T-helper 9 cell (primary cell): ENCODE measurements at places on chromosomes 1 and 21.
A peak's percentile ranks its signal among the peaks of the same experiment; 100 is the strongest.

- no peak for DNase-seq
These were observed 394.1 kb downstream of the RRAGC start for GRCh38 chr1:38465460-38465859.

GRCh38 chr1:44266400-44267344 is 53.4 kb downstream of the DMAP1 start:
- DNase-seq, result no peak

- DNase-seq, result no peak
These were observed 142.7 kb downstream of the PLPPR4 start for GRCh38 chr1:99407018-99407417.

DNA sequence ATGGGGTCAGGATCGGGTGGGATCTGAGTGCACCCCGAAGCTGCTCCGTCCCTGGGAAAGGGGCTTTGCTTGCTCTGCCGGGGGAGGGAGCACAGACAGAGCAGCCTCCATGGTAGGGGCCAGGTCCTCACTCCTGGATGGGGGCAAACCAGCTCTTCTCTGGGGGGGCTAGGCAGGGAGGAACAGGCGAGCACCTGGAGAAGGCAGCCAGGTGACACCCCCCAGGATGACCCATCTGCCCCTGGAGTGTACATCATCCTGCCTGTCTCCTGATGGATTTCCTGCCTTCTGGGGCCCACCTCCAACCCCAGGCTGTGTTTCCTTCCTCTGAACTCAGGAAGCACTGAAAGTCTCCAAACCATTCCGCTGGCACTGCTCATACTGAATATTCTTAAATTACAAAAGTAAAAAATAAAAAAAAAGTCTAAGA is 248.0 kb downstream of the RHOU start:
- DNase-seq, result no peak

GRCh38 chr1:181133969-181134418 is 45.5 kb downstream of the IER5 start:
- DNase-seq, result no peak

- DNase-seq, result no peak
These were observed 90.1 kb downstream of the ZSCAN20 start for GRCh38 chr1:33562563-33562962.

DNA sequence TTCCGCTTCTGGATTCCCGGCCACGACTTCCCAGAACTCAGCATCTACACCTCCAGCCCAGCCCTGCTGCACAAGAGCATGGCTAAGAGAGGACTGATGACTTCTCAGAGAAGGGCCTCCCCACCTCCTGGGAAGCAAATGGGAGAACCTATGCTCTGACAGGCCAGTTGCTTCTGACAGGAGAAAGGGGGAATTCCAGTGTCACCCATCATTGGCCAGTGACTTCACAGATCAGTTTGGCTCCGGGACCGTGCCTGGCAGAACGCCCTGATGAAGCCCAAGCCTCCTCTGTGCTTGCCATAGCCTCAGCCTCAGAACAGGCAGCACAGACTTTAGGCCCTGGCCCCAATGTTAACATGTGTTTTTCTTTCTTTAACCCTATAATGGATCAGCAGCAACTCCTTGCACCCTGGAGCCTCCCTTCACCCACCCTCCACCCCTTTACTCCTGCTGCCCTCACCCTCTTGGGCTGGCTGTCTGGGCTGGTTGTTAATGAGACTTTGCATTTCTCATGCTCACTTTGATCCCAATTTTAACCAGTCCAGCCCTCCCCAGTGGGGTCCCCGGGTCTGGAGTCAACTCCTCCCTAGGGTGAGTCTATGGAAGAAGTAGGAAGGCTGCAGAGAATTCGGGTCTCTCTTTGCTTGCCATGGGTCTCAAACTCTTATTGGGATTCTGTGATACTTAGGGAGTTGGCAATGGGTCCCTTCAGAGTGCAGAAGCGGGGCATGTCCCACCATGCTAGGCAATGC is 42.7 kb upstream of the SLC30A1 start:
- no peak for DNase-seq

- DNase-seq, result no peak
These were observed 9.9 kb upstream of the CTBS start for GRCh38 chr1:84584126-84584525.

DNA sequence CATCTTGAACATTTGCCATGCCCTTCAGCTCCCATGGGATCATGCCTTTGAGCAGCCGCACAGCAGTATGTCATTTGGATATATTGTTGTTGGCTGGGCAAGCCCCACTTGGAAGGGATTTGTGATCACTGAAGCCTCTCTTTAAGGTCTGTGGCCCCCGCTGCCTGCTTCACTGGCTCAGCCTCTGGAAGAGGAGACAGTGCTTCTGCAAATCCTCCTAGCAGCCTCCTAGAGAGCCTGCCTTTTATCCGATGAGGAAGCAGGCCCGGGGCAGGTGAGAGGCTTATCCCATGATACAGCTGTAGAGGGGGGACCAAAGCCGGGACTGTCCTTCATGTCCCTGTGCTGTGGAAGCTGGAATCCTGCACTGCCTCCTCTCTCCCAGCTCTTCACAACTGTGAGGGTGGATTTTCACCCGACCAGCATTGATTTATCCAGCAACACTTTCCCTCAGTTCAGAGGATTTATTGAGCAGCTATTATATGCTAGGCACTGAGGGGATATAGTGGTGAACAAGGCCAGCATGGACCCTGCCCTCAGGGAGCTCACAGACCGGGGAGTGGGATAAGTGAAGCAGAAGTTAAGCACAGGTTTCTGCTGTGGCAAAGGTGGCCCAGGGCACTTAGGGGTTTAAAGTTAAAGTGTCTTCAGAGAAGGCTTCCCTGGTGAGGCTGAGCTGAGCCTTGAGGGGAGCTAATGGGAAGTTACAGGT is 3.9 kb downstream of the TMEM61 start:
- no peak for DNase-seq

- DNase-seq, result no peak
These were observed 33.1 kb downstream of the THRAP3 start for GRCh38 chr1:36257375-36257767.

DNA sequence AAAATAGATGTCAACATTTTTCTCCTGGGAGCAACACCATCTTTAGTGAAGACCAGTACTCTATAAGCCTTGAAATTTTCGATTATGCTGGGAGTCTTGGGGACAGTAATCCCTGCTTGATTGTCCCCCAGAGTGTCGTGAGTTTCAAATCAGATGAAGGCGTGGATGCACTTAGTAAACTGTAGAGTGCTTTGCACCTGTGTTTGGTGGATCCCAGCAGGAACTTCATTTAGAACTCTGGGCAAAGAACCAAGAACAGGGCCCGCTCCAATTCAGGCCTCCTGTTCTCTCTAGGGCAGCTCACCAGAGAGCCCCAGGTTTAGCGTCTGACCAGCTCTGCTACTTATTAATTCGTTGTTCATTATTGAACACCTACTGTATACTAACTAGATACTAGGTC is 1.5 kb downstream of the GPX7 start:
- DNase-seq, result no peak

DNA sequence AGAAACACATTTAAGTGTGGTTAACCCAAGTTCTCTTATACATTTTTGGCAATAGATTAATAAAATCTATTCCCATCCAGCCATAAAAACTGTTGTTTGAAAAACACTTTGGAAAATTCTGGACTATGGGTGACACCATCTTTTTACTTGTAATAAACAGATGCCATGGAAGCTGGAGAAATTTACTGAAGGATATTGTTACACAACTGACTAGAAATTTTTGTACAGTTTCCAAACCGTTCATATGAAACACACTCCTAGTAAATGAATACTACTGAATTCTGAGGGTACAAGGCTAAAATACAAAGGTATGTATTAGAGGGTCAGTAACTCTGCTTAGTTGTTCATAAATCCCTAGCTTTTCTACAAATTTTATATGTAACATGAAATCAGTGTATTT is 48.7 kb downstream of the TRIM33 start:
- DNase-seq, result no peak

- DNase-seq, result peak; percentile 3
These were observed 590 bp downstream of the CNN3 start for GRCh38 chr1:94926126-94926914.

DNA sequence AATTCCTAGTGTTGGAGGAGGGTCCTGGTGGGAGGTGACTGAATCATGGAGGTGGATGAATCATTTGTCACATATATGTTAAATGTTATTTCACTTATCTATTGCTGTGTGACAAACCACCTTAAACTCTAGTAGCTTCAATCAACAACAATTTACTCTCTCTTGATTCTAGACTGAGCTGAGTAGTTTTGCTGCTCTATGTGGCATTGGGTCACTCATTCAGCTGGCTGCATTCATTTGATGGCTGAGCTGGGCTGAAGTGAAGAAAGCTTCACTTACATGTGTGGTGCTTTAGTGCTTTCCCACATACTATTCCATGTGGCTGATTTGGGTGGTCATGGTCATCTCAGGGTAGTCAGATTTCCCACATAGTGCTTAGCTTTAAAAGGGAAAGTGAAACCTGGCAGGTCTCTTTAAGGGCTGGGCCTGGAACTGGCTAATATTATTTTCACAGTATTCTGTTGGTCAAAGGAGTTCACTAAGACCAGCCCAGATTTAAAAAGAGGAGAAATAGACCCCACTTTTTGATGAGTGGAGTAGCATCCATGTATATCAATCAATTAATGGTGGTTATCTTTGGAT is 10.5 kb downstream of the DNAH14 start:
- DNase-seq, result no peak

DNA sequence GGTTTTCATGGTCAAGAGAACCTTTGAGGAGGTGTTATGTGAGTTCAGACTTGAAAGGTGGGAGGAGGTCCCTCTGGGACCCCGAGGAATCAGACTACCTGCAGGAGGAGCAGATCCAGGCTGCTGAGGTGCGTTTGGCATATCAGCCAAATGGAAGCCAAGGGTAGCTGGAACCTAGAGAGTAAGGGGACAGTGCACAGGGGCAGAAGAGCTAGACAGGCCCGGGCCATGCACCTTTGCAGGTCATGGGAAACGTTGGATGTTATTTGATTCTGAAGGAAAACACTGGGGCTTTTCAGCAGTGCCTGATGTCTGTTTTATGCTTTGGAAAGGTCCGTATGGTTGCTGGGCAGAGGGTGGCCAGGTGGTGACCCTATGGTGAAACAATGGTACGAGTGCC is 169.2 kb downstream of the PGBD5 start:
- DNase-seq, result no peak

DNA sequence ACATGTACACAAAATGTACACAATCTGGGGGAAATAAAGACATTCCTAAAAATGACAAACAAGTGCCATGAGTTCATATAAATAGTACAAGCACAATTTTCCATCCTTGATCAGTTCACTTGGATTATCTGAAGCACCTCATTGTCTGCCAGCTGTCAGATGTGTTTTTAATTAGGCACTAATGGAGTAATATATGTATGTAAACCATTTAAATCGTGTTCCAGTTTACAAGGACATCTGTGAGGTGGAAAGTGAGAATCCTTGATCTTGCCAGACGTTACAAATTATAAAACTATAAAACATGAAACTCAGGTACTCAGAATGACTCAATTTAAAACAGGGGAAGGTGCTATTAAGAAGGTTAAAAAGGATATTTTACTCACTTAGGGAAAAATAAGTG is 1312.2 kb downstream of the PLA2G4A start:
- DNase-seq, result no peak

DNA sequence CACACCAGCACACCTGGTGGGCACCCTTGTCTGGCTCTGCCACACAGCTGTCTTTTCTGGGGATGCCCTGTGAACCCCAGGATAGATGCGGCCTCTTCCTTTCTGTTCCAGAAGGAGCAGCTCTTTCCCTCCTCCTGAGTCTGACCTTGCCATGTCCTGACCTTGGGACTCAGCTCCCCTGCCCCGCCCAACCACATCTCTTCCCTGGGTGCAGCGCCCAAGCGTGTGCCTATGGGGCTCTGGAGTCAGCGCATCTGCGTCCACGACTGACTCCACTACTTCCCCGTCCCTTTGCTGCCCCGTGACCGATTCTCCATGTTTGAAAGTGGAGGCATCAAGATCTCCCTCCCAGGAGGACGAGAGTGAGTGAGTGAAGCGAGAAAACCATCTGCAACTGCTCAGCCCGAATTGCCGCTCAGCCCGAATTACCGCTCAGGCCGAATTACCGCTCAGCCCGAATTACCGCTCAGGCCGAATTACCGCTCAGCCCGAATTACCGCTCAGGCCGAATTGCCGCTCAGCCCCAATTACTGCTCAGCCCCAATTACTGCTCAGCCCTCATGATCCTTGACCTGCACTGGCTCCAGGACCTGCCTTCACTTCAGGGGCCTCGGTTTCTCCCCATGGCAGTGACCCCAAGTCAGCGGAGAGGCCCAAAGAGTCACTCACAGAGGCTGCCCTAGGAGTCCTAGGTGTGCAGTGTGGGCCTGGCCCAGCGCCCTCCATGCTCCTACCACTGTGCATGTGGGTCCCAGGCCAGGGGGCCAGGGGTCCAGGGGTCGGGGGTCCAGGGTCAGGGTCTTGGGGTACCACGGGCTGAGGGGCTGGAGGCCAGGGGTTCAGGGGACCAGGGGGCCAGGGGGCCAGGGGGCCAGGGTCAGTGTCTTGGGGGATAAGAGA is 18.6 kb upstream of the TTC34 start:
- DNase-seq, result no peak

DNA sequence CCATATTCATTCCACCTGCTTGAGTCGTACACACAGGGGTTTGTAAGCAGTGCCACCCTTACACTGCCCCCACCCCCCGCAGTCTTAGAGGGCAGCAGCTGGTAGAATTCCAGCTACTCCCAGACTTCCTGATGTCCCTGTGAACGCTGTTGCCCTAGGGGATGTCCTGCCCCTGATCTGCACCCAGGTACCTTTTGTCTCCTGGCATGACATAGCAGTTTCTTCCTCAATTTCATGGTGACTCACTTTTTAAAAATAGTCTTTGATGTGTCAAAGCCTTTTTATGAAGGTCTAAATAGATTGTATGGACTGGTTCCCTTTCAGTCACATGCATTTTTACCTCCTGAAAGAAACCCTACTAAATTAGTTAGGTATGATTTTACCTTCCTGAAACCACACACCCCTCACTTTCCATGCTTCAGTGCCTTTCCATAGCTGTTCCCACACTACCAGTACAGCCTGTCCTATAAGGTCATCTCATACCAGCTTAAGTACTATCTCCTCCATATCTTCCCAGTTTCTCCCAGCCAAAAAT is 76.4 kb downstream of the ST3GAL3 start:
- DNase-seq, result no peak

GRCh38 chr1:1144843-1145546 is 28.7 kb upstream of the TTLL10 start:
- no peak for DNase-seq
